ENCODE measurements at places on chromosomes 16 and 17.

- no peak for DNase-seq
Measured at GRCh38 chr16:88970050-88970449, 7.0 kb downstream of the CBFA2T3 start.

- DNase-seq = no peak
Measured at GRCh38 chr17:14986127-14986526, 279.0 kb downstream of the PMP22 start.

DNA sequence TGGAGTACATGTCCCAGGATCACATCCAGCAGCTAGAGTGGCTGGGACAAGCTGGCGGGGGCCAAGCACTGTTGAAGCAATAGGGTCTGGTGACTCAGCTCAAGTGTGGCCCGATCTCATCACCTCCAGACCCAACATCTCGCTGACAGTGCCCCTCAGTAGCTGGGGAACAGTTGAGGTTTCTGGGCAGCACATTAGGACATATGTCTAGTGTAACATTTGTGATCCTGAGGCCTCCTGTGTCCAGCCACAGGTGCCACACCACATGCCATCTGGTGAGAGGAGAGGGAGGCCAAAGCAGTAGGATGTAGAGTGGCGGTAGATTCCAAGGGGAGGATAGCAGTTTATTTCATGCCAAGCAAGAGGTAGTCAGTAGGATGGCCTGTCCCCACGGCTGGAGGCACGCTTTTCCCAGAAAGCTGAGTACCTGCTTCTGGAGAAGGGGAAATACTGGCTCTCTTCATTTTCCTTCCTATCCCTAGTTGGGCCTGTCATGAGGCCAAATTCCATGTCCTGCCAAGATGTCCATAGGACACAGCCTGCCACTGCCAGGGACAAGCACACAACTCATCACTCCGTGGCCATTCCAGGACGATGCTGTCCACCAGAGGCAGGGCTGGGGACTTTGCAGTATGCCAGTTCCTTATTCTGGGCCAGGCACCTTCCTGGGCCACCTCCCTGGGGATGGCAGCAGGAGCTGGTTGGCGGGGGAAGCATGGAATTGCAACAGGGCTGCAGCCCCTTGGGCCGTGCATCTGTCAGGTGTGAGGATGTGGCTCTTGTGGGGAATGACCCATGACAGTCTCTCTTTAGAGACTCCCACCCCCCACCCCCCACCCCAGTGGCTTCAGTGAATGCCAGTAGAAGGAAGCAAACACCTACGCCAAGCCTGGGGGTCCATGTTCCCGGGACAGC is 24.0 kb downstream of the GGA3 start:
- no peak for DNase-seq

DNA sequence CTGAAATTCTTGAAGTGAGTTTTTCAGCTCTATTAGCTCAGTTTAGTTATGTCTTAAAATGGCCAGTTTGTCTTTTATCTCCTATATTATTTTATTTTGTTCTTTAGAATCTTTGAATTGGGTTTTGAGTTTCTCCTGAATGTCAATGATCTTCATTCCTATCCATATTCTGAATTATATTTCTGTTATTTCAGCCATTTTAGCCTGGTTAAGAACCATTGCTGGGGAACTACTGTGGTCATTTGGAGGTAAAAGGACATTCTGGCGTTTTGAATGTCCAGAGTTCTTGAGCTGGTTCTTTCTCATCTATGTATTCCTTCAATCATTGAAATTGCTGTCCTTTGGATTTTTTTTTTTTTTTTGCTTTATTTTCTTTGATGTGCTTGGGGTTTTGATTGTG is 203.9 kb upstream of the HS3ST4 start:
- DNase-seq = no peak

GRCh38 chr17:75637143-75637538 is 3.9 kb downstream of the SMIM5 start:
- no peak for DNase-seq

DNA sequence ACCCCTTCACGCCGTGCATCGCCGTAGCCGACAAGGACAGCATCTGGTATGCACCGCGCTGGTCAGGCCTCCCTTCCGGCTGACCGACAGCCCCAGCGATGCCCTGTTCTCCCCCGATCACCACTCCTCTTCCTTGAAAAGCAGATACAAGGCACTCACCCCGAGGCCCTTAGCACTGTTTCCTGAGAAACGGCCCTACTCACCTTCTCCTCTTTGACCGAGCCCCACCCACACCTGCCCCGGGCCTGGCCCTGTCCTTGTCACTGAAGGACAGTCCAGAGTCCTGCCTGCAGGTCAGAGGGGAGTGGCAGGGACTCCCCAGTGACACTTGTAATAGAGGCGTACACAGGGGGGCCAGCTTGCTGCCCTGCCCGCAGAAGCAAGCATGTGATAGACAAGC is 45.9 kb upstream of the CHMP6 start:
- DNase-seq = no peak

DNA sequence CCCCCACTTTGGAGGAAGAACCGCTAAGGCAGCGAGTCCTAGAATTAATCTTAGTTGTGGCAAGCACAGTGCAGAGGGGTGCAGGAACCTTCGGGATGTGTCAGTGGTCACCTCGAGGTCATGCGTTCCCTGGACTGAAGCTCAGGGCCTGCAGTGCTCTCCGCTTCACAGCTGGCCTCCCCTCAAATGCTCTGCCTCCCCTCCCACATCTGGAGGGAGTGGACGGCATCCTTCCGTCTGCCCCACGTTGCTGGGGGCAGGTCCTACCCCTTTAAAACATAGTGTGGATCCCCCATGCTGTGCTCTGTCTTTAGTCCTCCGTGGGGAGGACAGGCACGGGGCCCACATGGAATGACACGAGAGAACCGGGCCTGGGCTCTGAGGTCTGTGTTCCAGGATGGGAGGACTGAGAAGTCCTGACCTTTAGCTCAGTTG is 99.5 kb upstream of the CDC42EP4 start:
- no peak for DNase-seq

Data from stimulated activated CD4-positive, alpha-beta T cell treated with anti-CD3 and anti-CD28 coated beads, Interleukin-1b, Interleukin-23, amount 100 ng/mL, for 1 hour (primary cell).